Cerebellum (tissue), 4 donors: ENCODE measurements at places on chromosomes 4 and X. TPM values are rescaled to one million over a fixed set of nuclear protein-coding genes. Genes with fewer than 3 reads are reported as not detected.

DNA sequence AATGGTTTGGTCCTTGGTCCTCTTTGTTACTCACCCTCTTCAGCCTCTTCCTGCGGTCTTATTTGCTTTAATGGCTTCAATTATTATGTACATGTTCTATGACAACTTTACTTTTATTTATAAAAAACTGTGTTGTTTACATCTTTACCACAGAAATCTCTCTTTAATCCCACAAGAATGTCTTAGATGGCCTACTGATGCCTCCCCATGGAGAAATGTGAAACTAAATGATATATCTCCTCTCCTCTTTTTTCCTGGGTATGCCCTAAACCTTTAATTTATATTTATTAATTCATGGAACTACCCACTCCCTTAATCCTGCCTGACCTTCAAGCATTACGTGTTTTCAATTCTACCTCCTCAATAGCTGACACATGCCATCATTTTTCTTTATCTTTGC, 573.2 kb downstream of the CENPC start:
- DNase-seq = no peak

DNA sequence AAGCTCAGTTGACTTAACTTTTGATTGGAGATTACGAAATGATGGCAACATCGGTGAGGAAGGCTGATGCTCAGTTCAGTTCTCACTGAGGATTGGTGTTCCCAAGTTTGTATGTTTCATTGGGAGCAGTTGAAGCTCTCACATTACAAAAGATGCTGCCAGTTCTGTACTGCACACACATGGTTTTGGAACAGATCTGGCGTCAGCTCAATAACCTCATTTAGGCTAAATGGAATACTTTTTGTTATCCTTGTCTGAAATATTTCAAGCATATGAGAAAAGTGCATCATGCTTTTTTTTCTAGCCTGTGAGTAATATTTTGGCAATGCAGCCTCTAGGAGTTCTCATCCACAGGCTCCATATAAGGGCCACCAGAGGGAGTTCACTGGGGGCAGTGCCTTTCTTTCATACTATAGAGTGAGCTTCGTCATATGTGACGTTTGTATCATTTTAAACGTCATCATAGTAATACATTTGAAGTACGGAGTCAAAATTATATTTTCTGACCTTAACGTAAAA, 4.1 kb downstream of the ENPEP start:
- no peak for DNase-seq

GRCh38 chr4:164293203-164293602, 460.7 kb upstream of the SMIM31 start:
- DNase-seq = no peak

DNA sequence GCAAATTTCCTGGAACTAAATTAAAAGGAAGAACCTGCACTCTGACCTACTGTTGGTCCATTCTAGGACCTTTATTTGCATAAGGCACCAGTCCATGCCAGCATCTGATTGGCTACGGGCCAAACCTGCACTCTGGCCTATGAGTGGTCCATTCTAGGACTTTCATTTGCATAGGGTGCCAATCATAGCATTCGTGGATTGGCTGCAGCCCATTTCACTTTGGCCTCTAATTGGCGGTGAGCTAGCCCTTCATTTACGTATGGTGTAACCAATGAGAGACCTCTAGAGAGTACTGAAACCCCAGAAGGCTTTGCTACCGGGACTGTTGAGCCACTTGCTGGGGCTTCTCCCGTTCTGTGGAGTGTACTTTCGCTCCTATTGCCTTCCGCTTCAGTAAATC, 6.1 kb upstream of the RNF175 start:
- no peak for DNase-seq

GRCh38 chr4:26916195-26916594, 55.6 kb downstream of the STIM2 start:
- peak; percentile 24 for DNase-seq

DNA sequence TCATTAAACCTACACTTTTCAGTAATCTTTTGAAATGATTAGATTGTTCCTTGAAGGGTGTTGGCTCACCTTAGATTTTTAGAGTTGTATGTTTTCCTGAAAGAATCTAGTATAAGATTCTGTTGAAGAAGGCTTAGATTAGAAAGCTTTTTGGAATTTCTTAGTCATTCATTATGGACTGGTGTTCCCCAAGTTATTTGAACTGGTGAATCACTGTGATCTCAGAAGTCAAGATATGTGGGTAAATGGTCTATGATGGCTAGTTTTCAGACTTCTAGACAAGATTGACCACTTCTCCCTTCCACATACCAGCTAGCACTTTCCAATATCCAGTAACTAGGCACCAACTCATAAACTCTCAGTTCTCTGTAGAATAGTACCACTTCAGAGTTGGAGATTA, 138.1 kb downstream of the KDM6A start:
- no peak for DNase-seq

- DNase-seq = no peak
Measured at GRCh38 chr4:93368968-93369367, 459.6 kb upstream of the ATOH1 start.

- DNase-seq = no peak
Measured at GRCh38 chr4:43778187-43778915, 670.3 kb downstream of the KCTD8 start.

MRPL1 gene
- 30.0 TPM for total RNA-seq

MSANTD1 gene
- 3.8 TPM for total RNA-seq

CENPU gene
- total RNA-seq = 16.2 TPM

CT45A9 gene
- total RNA-seq = not detected

TMEM31 gene
- not detected for total RNA-seq

CNGA1 gene
- total RNA-seq = 0.18 TPM
